Adrenal gland (tissue), 19 donors: ENCODE measurements at places on chromosomes 13 and 19. TPM values are rescaled to one million over a fixed set of nuclear protein-coding genes. Genes with fewer than 3 reads are reported as not detected.
A peak's percentile ranks its signal among the peaks of the same experiment; 100 is the strongest.

TMC4 gene
- total RNA-seq, result 1.3 TPM

DNA sequence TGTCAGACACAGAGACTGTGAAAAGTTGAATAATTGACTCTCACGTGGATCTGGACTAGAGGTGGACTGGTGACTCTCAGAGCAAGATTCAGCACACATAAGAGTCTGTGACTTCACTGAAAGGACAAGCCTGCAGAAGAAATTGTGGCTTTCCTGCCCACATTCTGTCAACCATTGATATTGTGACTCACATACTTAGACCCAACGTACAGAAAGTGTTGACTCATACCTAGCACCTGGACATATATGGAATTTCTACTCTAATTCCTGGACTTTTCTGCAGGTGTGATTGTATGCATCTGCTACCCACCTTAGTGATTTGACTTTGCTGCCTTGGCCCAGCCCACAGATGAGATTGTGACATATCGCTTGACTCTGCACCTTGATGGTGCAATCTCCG lies 15.6 kb upstream of the ZNF730 start:
- H3K27ac ChIP-seq, result no peak overlapping the region
- no peak overlapping the region for H3K4me3 ChIP-seq
- no peaks in the 10 kb centered on the region for H3K36me3 ChIP-seq
- no peak for DNase-seq
- H3K4me1 ChIP-seq, result no peaks in the 10 kb centered on the region

PSG7 gene
- total RNA-seq, result not detected

GRCh38 chr13:93640452-93640851 lies 413.8 kb downstream of the GPC6 start:
- no peak overlapping the region for H3K27ac ChIP-seq
- H3K36me3 ChIP-seq, result no peaks in the 10 kb centered on the region
- no peak for DNase-seq
- no peaks in the 10 kb centered on the region for H3K4me1 ChIP-seq
- H3K27me3 ChIP-seq, result no peaks in the 10 kb centered on the region

GRCh38 chr19:49851456-49852259 lies 699 bp downstream of the PTOV1 start:
- H3K36me3 ChIP-seq, result peaks cover 21% of the 10 kb centered on the region
- no peaks in the 10 kb centered on the region for H3K27me3 ChIP-seq
- H3K4me1 ChIP-seq, result peaks cover 30% of the 10 kb centered on the region

ZSCAN4 gene
- not detected for total RNA-seq

GRCh38 chr13:69319656-69320055 lies 788.0 kb upstream of the ATXN8OS start:
- no peak for DNase-seq
- no peaks in the 10 kb centered on the region for H3K36me3 ChIP-seq
- H3K4me3 ChIP-seq, result no peak overlapping the region
- no peaks in the 10 kb centered on the region for H3K27me3 ChIP-seq
- H3K4me1 ChIP-seq, result no peaks in the 10 kb centered on the region

GRCh38 chr13:98853771-98854221 lies 101.3 kb upstream of the SLC15A1 start:
- H3K27ac ChIP-seq, result no peak overlapping the region
- H3K36me3 ChIP-seq, result peaks cover 4% of the 10 kb centered on the region
- no peak for DNase-seq
- H3K4me1 ChIP-seq, result no peaks in the 10 kb centered on the region

DNA sequence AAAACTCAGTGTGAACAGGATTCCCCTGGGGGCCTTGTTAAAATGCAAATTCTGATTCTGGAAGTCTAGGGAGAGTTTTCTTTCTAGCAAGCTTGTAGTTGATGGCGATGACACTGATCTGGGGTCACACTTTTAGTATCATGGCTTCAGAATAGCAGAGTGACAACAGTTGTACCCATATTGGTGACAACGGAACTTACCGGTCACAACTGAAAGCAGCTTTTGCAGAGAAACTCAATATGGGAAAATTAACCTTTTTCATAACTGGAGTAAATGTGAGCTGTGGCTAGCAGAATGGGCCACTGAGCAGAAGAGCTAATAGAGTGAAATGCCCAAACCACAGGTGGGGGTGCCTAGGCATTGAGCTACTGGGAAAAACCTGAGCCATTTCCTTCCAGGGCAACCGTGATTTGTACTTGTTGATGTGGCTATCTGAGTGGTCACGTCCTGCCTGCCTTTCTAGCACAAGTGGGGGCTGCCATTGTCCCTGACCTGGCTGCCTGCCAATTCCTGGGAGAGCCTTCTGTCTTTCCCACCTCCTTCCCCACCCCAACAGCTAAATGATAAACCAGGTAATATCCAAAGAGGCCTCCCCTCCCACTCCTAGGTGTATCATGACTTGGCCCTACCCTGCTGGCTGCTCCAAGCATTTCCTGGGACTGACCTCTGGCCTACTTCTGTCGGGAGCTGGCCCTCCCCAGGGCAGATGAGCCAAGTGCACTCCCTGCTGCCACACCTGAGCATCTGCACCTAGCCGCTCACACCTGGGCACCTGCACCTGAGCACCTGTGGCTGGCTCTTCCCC lies 1.7 kb upstream of the SLC10A2 start:
- H3K4me3 ChIP-seq, result no peak overlapping the region
- H3K27ac ChIP-seq, result no peak overlapping the region
- no peaks in the 10 kb centered on the region for H3K27me3 ChIP-seq
- no peaks in the 10 kb centered on the region for H3K4me1 ChIP-seq
- no peaks in the 10 kb centered on the region for H3K36me3 ChIP-seq

- DNase-seq, result no peak
- H3K36me3 ChIP-seq, result no peaks in the 10 kb centered on the region
- H3K27me3 ChIP-seq, result peaks cover 79% of the 10 kb centered on the region
- H3K4me3 ChIP-seq, result no peak overlapping the region
- no peaks in the 10 kb centered on the region for H3K4me1 ChIP-seq
Observed at GRCh38 chr13:52845766-52846566, 2.5 kb downstream of the PCDH8 start.

DNA sequence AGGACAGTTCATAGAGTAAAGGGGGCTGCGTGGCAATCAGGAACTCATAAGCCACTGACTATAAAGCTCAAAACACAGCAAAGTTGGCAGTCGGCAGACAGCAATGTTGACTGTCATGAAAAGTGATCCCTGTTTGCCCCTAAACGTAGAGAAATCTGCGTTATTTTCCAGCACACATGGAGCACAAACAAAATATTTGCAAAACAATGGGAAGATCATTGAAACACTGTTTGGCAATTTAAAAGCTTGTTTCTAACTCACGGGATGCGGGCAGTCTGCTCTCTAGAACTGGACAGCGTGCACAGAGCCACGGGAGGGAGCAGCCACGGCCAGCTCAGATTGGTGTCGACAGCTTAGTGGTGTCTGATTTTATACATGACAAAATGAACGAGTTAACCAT lies 6.4 kb upstream of the F7 start:
- no peaks in the 10 kb centered on the region for H3K4me1 ChIP-seq
- no peak overlapping the region for H3K27ac ChIP-seq
- H3K27me3 ChIP-seq, result peaks cover 4% of the 10 kb centered on the region
- no peaks in the 10 kb centered on the region for H3K36me3 ChIP-seq
- DNase-seq, result no peak
- no peak overlapping the region for H3K4me3 ChIP-seq

- H3K4me1 ChIP-seq, result no peaks in the 10 kb centered on the region
- H3K4me3 ChIP-seq, result no peak overlapping the region
- H3K36me3 ChIP-seq, result no peaks in the 10 kb centered on the region
- no peak overlapping the region for H3K27ac ChIP-seq
Observed at GRCh38 chr19:13993590-13994300, 12.4 kb downstream of the RFX1 start.

DNA sequence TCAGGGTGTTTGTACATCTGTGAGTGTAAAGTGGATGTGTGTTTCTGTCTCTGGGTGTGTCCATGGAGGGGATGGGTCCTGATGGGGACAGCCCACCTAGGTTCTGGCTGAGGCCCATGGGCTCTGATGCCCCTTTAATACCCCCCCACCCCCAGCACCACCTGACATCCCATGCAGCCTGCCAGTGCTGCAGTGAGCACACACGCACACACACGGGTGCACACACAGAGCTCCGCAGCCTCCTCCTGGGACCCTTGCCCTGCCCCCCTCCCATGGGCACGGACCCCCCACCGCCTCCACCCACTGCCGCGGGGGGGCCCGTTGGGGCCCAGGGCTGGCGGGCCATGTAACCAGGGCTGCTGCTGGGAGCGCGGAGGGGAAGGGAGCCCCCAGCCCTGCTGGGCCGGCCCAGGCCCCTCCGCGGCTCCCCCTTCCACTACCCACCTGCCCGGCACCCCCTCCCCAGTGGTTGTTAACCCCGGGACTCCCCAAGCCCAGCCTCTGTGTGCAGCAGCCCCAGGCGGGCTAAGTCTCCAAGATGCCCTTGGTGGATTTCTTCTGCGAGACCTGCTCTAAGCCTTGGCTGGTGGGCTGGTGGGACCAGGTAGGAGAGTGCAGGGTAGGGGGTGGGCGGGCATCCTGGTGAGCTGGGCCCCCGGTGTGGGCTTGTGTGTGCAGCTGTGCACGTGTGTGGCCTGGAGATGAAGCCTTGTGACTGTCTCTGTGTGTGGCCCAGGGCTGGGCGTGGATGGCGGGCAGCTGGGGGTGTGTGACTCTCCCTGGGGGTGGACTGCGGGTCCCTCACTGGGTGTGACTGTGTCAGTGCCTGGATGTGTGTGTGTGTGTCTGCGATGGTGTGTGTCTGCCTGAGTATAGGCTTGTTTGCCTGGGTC lies 32.6 kb downstream of the PDE4A start:
- no peak overlapping the region for H3K4me3 ChIP-seq
- H3K4me1 ChIP-seq, result no peaks in the 10 kb centered on the region
- no peaks in the 10 kb centered on the region for H3K27me3 ChIP-seq
- no peak overlapping the region for H3K27ac ChIP-seq
- peaks cover 11% of the 10 kb centered on the region for H3K36me3 ChIP-seq

DLL3 gene
- not detected for total RNA-seq

DNA sequence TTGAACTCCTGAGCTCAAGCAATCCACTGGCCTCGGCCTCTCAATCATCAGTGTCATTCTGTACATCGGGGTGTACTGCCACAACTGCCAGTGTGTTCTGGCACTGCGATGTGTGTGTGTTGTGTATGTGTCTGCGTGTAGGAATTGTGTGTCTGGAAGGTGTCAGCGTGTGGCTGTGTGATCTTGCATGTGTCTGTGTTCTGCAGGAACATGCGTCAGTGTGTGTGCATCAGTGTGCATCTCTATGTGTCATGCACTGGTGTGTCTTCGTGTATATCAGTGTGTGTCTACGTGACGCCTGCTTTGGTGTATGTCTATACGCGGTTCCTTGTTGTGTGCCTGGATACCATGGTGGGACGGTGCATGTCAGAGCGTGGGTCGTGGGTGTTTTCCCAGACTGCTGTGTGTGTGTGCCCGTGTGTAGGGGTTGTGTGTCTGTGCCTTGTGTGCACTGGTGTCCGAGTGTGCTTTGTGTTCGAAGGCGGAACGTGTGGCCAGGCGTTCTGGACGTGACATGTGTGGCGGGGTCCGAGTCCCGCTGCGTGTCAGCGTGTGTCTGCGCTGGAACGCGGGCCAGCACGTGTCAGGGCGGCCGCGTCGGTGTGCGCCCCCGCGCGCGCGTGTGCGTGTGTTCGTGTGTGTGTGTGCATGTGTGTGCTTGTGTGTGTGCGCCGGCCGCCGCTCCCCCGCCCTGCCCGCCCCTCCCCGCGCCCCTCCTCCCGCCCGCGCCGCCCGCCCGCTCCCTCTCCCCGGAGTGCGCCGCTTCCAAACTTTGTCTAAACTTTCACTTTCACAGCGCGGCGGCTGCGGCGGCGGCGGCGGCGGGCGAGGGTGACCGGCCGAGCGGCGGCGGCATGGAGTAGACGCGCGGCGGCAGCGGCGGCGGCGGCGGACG lies at the start of gene NFIX:
Gene NFIX, plus strand, starts transcription at position 775 of the 895 bp plus-strand sequence. CDS start 363 bp downstream, outside the sequence.
- H3K4me3 ChIP-seq, result peak within 1 kb of the TSS; percentile 50
- no peak within 1 kb of the TSS for H3K27ac ChIP-seq
- no peaks in the 10 kb centered on the region for H3K36me3 ChIP-seq

GRCh38 chr19:9250630-9251029 lies at the start of gene OR7E24:
OR7E24 (plus strand) TSS chr19:9250930; CDS start chr19:9251044, 114 bp downstream.
- H3K27me3 ChIP-seq, result no peaks in the 10 kb centered on the region
- no peaks in the 10 kb centered on the region for H3K4me1 ChIP-seq
- H3K27ac ChIP-seq, result no peak within 1 kb of the TSS

DNA sequence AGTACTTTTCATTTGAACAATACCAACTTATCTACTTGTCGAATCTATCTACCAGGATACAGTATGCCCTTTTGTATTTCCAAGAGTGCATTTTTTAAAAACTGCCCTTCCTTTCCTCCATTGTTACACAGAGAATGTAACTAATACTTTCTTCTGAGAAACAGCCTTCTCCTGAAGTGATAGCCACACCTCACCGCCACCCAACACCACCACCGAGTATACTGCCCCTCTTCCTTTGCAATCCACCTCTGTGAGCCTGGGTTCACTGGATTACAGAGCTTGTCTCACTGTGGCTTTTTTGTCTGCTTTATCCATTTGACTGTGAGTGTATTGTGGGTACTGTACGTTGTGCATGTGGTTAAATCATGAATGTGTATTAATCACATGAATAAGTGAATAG lies 305.4 kb downstream of the KLF12 start:
- H3K4me1 ChIP-seq, result no peaks in the 10 kb centered on the region
- DNase-seq, result no peak
- no peaks in the 10 kb centered on the region for H3K27me3 ChIP-seq
- no peak overlapping the region for H3K27ac ChIP-seq
- no peak overlapping the region for H3K4me3 ChIP-seq

DNA sequence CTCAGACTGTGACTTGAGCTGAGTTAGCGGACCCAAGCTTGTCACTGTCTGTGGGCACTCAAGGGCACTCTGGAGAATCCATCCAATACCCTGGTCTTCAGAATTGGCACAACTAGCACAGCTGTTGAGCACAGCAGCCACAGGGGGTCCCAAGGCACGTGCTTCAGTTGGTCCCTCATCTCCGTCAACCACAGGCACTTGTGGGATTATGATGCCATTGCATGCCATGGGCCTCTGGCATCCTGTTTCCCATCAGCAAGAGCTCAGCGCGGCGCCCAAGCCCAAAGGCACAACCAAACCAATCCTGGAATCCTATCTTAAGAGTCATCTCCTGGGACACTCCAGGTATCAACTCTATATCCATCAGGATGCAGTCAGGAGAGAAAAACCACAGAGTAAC lies 3.7 kb upstream of the B3GNT8 start:
- H3K27me3 ChIP-seq, result no peaks in the 10 kb centered on the region
- H3K27ac ChIP-seq, result no peak overlapping the region
- no peak overlapping the region for H3K4me3 ChIP-seq
- H3K36me3 ChIP-seq, result no peaks in the 10 kb centered on the region
- no peak for DNase-seq
- H3K4me1 ChIP-seq, result peaks cover 33% of the 10 kb centered on the region

GRCh38 chr13:21917086-21918015 lies 246.5 kb downstream of the FGF9 start:
- H3K4me1 ChIP-seq, result no peaks in the 10 kb centered on the region
- H3K27ac ChIP-seq, result no peak overlapping the region
- no peak overlapping the region for H3K4me3 ChIP-seq
